ENCODE measurements at places on chromosomes 1 and 21.
A peak's percentile ranks its signal among the peaks of the same experiment; 100 is the strongest.

DNA sequence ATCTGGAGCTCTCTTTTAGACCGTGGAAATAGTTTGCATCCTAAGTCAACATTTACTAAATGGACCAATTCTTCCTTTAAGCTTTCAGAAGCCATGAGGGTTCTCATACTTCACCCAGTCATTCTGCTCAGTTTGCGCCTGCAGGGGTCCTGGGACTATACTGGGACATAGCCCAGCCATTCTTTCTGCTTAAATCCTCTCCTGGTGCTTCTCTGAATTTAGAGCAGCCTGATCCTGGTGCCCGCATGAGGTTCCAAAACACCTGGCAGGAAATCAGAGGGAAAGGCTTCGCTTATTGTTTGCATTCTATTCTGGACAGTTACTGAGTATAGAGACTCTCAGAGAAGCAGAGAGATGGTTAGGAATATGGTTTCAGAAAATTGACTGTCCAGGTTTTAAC lies 27.0 kb downstream of the TNN start:
- no peak for DNase-seq

DNA sequence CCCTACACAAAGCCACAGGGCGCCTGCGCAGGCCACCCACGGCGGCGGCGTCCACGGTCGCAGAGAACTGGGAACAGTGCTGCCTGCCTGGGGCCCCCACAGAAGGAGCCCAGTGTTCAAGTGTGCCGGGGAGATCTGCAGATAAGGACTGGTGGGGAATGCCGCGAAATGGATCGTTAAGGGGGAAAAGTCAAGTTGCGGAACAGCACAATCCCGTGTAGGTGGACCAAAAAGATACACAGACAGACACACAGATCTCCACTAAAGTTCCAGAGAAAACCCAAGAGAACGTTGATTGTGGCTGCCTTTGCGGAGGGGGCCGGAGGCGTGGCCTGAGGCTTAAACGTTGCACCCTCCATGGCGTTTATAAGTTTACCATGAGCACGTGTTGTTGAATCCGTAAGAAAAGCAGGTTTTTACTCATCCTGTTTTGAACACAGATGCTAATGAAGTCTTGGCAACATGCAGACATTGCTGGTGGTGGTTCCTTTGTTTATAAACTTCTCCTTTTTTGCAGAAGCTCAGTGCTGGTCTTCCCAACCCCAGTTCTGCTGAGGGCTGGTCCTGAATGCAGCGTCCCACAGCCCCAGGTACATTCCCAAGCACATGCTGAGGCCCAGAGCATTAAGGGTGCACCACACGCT lies 4.1 kb downstream of the SPATC1L start:
- no peak for DNase-seq

DNA sequence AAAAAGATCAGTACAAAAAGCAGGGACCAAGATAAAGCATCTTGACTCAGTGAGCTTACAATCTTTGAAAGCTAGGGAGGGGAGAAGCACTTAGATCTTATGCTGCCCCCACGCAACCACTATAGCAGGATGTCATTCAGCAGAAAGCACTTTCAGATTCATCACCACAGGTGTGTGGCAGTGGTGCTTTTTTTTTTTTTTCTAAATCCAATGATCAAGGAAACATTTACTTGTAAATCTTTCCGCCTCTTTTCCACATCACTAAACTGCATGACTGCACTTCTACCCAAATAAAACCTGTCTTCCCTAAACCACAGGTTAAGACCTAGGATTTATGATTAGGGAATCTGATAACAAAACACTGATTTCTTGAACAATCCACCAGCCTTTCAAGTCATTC lies 154.8 kb downstream of the SLC45A1 start:
- DNase-seq, result no peak

GRCh38 chr21:40049931-40050290 lies 182.7 kb downstream of the PCP4 start:
- no peak for DNase-seq

GRCh38 chr1:34419663-34420136 lies 243.0 kb downstream of the C1orf94 start:
- no peak for DNase-seq

DNA sequence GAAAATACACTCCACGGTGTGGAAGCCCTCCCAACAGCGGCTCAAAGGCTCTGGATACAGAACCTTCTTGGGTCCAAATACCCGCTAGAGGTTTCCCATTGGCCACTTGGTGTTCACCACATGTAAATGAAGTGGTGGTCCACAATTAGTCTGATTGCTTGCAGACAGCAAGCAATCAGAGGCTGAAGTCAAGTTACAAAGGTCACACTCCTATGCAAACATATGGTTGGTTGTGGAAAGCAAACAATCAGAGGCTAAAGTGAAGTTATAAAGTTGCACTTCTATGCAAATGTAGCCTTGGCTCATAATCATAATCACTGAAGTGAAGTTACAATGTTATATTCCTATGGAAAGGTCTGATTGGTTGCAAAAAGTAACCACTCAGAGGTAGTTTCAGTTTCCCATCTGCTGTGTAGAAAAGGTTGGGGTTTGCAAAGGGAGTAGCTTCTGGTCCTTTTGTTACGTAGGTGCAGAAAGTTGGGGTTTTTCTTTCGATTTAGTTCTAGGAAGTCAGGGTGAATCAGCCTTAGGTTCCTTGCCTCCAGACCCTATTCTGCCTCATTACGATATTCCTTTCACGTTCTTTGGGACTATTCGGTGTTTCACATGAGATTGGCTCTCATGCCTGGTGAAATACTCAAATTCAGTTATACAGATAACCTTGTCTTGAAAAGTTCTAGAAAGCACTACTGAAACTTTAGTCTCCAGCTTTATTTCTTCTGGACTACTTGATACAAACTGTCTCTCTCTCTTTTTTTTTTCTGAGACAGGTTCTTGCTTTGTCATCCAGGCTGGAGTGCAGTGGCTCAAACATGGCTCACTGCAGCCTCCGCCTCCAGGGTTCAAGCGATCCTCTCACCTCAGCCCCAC lies 36.7 kb upstream of the MTF2 start:
- DNase-seq, result no peak

- DNase-seq, result no peak
Observed at GRCh38 chr1:231935856-231936255, 309.3 kb downstream of the DISC1 start.

DNA sequence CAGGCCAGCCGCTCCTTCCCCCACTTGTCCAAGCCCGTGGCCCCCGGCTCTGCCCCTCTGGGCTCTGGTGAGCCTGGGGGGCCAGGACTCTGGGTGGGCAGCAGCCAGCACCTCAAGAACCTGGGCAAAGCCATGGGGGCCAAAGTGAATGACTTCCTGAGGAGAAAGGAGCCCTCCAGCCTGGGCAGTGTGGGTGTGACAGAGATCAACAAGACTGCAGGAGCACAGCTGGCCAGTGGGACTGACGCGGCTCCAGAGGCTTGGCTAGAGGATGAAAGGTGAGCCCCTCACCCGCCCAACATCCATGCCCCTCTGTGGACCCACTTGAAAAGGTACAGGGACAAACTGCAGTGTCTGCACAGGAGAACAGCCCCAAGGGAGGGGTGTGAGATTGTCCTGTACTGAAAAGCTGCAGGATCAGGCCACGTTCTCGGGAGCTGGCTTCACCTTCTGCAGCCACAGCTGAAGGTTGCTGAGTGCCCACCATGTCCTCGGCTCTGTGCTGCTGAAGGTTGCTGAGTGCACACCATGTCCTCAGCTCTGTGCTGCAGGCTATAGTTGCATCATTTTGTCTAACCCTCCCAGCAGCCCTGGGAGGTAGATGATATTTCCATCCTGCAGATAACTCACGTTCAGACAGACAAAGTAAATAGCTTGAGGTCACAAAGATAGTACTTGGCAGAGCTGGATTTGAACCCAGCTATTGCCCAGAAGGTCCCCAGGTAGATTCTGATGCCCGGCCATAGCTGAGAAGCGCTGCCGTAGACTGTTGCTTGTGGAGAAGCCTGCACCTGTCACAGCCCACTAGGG lies 618 bp downstream of the C1orf226 start:
- DNase-seq, result no peak

- DNase-seq, result no peak
Observed at GRCh38 chr1:19199969-19200604, 10.0 kb downstream of the UBR4 start.

DNA sequence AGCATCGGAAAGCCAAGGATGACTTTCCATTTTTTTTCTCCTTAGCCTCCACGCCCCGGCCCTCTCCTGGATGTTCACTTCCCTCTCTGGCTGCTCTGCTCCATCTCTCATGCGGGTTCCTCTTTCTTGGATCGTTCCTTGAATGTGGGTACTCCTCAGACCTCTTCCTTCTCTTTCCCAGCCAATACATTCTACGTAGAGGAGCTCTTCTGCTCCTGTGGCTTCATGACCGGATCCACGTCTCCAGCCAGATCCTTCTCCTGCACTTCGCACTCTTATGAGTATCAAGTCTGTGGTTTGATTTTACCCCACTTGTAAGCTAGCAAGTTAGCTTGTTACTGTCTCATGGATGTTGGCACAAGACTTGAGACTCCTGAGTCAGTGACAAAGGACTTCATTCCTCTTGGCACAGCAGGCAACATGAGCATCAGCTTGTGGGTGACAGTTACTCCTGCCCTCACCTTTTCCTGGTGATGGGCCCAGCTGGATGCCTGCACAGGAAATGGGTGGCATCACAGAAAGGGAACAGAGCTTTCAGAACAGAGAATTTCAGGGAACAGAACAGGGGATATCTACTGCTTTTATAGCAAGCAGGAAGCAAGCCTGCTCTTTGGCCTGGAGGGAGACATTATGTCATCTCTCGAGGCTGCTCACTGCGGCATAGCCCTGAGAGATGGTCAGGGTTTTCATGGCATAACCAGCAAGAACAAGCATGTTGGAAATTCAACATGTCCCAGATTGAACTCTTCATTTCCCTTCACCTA lies 100.1 kb upstream of the KIF26B start:
- DNase-seq, result no peak

DNA sequence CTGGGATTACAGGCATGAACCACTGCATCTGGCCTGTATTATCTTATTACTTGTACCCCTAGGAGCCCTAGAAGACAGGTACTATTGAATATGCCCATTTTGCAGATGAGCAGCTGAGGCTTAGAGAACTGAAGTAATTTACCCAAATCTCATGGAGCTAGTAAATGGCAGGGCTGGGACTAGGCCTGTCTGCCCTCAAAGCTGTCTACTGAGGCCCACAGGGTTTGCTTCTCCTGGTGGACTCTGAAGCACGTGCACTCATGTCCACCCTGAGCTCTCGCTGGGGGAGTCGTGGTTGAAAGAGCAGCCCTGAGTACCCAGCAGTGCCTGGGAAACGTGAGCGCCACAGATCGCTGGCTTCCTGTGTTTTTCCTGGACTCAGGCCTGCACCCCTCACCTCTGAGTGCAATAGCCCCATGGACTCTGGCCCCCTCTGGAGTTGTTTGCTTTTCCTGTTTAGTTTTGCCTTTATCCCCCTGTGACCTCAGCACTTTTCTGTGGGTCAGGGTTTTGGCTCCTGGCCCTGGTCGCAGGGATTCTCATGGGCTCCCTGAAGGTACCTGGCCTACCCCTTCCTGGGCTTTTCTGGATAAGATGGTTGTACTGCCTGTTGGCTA lies 52.4 kb downstream of the ARHGEF10L start:
- DNase-seq, result no peak

DNA sequence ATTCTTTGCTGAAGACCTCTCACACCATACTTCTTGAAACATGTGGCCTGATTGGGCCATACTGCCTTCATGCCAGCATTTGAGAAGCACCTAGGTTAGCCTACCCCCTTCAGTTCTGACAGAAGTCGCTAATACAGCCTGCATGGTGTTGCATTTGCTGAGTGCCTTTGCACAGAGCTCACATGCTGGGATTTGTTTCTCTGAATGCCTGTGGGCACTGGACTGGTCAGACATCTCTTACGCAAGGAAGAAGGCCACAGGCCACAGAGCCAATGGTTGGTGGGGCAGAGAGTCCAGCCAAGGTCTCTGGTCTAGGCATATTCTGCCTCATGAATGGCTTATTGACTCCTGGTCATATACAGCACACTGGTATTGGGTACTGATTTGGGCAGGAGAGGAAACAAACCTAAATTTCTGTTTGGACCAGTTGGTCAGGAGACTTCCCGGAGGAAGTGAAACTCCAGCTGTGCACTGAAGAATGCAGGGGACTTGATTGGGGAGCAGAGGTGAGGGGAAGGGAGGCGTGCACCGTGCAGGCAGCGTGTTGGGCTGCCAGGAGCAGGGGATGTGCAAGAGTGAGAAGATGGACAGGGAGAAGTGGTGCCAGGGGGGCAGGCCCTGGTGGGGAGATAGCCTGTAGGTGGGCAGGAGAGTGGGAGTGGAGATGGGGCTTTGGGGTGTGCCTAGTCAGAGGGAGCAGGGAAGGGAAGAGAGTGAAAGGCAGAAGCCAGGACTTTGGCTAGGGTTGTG lies 18.1 kb downstream of the URB2 start:
- peak; percentile 25 for DNase-seq

- no peak for DNase-seq
Observed at GRCh38 chr1:169571450-169571849, 14.8 kb downstream of the F5 start.

- DNase-seq, result peak; percentile 8
Observed at GRCh38 chr1:14296795-14297194, 301.7 kb upstream of the KAZN start.

- DNase-seq, result no peak
Observed at GRCh38 chr1:248686815-248687214, 15.8 kb downstream of the OR14I1 start.

All from fibroblast of lung (primary cell).